GM23338 (cell line): ENCODE measurements at places on chromosomes 4 and X. TPM values are rescaled to one million over a fixed set of nuclear protein-coding genes. Genes with fewer than 3 reads are reported as not detected.

GRCh38 chr4:122687531-122688061 is 44.9 kb upstream of the BBS12 start:
- no peaks in the 10 kb centered on the region for H3K36me3 ChIP-seq
- H3K27me3 ChIP-seq, result no peaks in the 10 kb centered on the region
- no peaks in the 10 kb centered on the region for H3K4me1 ChIP-seq
- H3K4me3 ChIP-seq, result no peak overlapping the region

- H3K4me3 ChIP-seq, result no peak overlapping the region
- DNase-seq, result no peak
- no peaks in the 10 kb centered on the region for H3K36me3 ChIP-seq
Observed at GRCh38 chr4:174928174-174928573, 10.0 kb downstream of the ADAM29 start.

DNA sequence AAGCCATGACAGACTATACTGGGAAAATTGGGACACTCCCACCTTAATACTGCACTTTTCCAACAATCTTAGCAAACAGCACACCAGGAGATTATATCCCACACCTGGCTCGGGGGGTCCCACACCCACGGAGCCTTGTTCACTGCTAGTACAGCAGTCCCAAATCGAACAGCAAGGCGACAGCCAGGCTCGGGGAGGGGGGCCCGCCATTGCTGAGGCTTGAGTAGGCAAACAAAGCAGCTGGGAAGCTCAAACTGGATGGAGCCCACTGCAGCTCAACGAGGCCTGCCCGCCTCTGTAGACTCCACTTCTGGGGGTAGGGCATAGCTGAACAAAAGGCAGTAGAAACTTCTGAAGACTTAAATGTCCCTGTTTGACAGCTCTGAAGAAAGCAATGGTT is 118.3 kb downstream of the MAGEB5 start:
- H3K27me3 ChIP-seq, result no peaks in the 10 kb centered on the region
- H3K27ac ChIP-seq, result no peak overlapping the region
- no peak overlapping the region for H3K4me3 ChIP-seq
- DNase-seq, result no peak
- H3K36me3 ChIP-seq, result no peaks in the 10 kb centered on the region

DNA sequence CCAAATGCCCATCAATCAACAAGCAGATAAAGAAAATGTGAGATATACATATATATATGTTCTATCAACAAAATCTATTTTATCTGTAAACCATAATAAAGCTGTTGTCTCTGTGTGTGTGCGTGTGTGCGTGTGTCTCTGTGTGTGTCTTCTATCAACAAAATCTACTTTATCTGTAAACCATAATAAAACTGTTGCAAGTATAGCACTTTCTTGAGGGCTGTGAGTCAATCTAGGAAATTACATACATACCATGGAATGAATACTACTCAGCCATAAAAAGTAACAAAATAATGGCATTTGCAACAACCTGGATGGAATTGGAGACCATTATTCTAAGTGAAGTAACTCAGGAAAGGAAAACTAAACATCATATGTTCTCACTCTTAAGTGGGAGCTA is 12.5 kb upstream of the PLK4 start:
- DNase-seq, result no peak
- H3K27me3 ChIP-seq, result no peaks in the 10 kb centered on the region

DNA sequence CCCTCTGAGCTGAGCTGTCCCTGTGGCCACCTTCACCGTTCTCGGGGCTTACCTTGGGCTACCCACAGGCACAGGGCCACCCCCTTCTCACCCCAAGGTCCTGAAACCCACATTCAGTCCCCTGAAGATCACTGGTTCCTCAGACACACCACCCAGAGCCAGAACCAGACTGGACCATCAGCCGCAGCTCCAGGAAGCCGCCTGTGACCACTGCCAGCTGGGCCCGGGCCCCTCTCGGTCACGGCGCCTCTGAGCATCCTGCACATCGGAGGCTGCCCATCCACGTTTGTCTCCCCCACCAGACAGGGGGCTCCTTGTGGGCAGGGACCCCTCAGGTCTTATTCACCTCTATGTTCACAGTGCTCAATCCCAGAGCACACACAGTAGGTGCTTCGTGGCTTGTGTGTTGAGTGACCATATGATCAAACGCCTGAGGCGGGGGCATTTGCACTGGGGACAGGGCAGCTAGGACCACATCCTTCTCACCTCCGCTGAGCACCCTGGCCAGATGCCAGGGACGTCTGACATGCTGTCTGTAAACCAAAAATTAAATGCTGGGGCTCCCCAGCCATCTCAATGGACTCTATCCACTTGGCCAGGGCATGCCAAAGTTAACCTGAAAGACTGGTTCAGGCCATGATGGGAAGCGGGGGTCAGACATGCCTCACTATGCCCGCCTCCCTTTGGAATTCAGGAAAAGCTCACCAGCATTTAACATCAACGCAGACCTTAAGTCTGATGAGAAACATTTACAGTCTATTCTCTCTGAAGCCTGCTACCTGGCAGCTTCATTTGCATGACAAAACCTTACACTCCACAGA is 109.4 kb upstream of the AFAP1 start:
- DNase-seq, result peak; percentile 90
- H3K4me3 ChIP-seq, result no peak overlapping the region
- H3K27me3 ChIP-seq, result no peaks in the 10 kb centered on the region
- no peaks in the 10 kb centered on the region for H3K36me3 ChIP-seq

GRCh38 chrX:11064851-11065600 is 46.1 kb upstream of the HCCS start:
- DNase-seq, result no peak
- no peak overlapping the region; the same call in 1 of the 2 replicates for H3K27ac ChIP-seq
- H3K36me3 ChIP-seq, result no peaks in the 10 kb centered on the region
- H3K4me1 ChIP-seq, result peaks cover 10% of the 10 kb centered on the region; the same call in 1 of the 2 replicates
- H3K27me3 ChIP-seq, result no peaks in the 10 kb centered on the region

DNA sequence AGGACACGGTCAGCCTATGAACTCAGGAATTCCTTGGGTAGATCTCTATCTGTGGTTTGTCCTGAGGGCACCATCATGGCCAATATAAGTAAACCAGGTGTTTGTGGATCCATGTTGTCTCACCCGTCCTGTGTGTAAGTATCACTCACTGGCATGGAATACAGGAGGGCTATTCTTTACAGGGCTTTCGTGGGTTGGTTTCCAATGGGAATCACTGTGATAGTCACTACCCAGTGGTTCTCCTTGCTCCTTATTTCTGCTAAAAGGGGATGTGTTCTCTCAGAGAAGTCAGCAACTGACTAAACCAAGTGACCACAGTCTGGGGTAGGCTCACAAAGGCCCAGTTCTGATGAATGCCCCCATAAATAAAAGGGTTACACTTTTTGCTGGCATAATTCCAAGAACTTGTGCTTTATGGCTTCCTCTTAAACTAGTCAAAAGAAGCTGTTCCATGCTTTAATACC is 236.7 kb upstream of the JADE1 start:
- no peak overlapping the region for H3K4me3 ChIP-seq
- H3K27me3 ChIP-seq, result no peaks in the 10 kb centered on the region
- no peak for DNase-seq
- H3K36me3 ChIP-seq, result no peaks in the 10 kb centered on the region
- no peak overlapping the region for H3K27ac ChIP-seq

DNA sequence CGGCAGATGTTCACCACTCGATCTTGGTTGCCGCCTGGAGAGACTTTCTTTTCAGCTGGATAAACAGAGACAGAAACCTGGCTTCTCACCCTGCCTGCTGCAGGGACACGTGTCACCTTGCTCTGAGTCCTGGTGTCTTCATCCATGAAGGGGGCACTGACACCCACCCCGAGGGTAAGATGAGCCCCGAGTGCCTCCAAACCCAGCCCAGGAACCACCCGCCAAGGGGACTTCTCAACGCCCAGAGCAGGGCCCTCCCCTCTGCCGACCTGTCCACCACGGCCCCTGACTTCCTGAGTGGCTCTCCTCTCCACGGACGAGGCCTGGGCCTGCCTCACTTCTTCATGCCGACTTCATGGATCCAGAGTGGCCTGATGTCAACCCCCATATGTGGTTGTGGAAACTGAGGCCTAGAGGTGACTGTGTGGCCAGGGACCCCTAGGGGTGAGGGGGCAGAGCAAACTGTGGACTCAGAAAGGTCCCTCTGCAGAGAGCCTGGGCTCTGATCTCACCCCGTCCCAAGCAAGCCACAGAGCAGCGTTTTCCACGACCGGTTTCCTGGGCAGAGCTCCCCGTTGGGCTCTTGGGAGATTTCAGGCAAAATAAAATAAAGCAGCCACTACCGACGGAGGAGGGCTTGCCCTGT is 5.1 kb downstream of the ADRA2C start:
- no peaks in the 10 kb centered on the region for H3K36me3 ChIP-seq
- no peak overlapping the region for H3K27ac ChIP-seq
- H3K4me3 ChIP-seq, result no peak overlapping the region
- peaks cover 3% of the 10 kb centered on the region; the same call in 1 of the 2 replicates for H3K4me1 ChIP-seq
- peaks cover 18% of the 10 kb centered on the region for H3K27me3 ChIP-seq
- no peak for DNase-seq

DNA sequence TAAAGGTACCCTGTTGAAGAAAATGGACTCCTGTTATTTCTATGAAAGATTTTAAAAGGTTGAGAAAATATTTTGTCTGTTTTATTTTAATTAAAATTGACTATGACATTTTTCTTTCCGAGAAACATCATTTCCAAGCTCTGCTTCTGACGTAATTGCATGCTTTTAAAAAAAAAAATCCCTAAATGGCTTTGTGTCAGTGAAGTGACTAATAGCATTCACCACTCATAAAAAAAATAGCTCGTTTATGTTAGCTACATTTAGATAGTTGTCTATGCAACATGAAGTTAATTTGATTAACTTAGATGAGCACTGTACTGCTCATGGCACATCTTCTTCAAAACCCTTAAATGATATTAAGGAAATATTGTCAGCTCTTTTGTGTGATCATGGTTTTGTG is 105.1 kb upstream of the KLHL13 start:
- no peaks in the 10 kb centered on the region for H3K27me3 ChIP-seq
- H3K4me1 ChIP-seq, result no peaks in the 10 kb centered on the region
- H3K27ac ChIP-seq, result no peak overlapping the region
- no peak for DNase-seq
- H3K4me3 ChIP-seq, result no peak overlapping the region

DNA sequence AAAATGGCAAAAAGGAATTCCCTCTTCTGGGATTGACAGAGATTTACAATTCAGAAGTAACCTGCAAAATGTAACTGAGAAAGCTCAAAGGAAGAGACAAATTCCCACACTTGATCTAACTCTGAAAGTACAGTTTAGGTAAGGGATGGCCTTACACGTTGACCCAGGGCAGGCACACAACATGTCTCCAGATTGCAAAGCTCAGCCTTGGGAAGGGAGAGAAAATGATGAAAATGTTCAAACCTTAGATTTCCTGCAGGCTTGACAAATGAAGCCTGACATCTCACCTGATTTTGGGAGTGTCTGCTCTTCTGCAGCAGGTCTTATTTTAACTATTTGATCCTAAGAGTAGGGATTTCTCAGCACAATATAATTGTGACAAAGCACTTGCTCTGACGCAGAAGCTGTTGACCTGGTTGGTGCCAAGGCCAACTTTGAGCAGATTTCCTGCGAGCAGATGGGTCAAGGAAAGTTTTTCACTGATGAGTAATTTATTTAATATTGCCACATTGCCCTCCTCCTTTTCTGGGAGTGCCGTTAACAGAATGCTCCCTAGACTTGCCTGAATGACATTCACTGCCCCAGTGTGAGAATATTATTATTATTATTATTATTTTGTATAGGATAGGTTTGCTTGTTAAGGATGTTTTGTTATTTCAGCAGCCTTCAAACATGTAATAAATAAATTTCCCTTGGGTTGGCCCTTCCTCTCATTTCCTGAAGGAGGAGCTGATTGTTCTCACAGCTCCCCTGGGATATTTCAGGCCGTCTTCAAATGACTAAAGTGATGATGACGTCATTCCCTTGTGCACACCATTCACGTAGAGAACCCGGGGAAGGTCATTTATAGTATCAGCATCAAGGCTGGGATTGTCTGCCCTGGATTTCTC is 157.1 kb downstream of the VEGFC start:
- no peaks in the 10 kb centered on the region for H3K36me3 ChIP-seq
- H3K4me1 ChIP-seq, result no peaks in the 10 kb centered on the region
- no peaks in the 10 kb centered on the region for H3K27me3 ChIP-seq
- H3K27ac ChIP-seq, result no peak overlapping the region
- no peak overlapping the region for H3K4me3 ChIP-seq
- no peak for DNase-seq

DNA sequence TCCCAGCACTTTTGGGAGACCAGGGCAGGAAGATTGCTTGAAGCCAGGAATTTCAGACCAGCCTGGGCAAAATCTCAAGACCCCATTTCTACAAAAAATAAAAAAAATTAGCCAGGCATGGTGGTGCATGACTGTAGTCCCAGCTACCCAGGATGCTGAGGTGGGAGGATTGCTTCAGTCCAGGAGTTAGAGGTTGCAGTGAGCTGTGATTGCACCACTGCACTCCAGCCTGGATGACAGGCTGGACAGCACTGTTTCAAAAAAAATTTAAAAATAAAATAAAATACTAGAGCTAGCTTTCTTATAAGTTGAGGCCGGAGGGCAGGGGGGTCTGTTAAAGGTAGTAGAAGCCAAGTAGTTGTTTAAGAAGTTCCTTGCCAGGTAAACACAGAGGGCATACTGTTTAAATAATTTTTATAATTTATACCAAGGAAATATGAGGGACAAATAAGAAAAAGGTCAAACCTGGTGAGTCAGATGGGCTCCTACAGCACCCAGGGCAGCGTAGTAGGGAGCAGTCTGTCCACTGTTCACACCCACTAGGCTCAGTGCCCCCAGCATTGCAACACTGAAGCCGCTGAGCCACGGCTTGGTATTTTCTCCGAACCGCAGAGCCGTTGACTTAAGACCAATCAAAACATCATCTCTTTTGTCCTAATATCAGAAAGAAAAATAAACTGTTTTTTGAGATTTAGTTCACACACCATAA is 17.3 kb downstream of the COQ2 start:
- no peak overlapping the region for H3K4me3 ChIP-seq
- peaks cover 5% of the 10 kb centered on the region; the same call in 1 of the 2 replicates for H3K36me3 ChIP-seq
- H3K27ac ChIP-seq, result no peak overlapping the region

DNA sequence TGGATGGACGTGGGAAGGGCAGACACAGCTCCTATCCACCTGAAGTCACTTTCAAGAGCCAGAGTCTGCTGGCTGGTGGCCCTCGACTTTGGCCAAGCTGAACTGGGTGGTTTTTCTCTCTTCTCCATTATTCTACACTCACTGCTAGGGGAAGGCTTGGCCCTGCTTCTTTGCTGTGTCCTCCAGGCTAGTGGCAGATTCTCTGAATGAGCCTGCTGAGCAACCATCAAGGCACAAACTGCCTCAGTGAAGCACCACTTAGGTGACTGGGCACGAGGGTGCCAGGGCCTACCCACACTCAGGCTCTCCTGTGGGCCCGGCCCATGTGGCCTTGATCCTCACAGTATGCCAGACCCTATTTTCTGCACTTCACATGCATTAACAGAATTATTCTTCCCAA is 92.0 kb downstream of the PJA1 start:
- no peak for DNase-seq
- no peaks in the 10 kb centered on the region for H3K27me3 ChIP-seq
- no peak overlapping the region for H3K4me3 ChIP-seq
- H3K4me1 ChIP-seq, result no peaks in the 10 kb centered on the region
- no peak overlapping the region for H3K27ac ChIP-seq
- no peaks in the 10 kb centered on the region for H3K36me3 ChIP-seq

HTATSF1 gene
- total RNA-seq, result 85.5 and 92.5 TPM in 2 replicates

HSFX4 gene
- total RNA-seq, result not detected in 2 replicates

DDX53 gene
- not detected in 2 replicates for total RNA-seq

MAGEA10 gene
- total RNA-seq, result not detected in 2 replicates

VCX2 gene
- not detected in 2 replicates for total RNA-seq

NMU gene
- 40.2 and 47.5 TPM in 2 replicates for total RNA-seq

GPC4 gene
- 183 and 184 TPM in 2 replicates for total RNA-seq

SPANXA2 gene
- total RNA-seq, result 0.45 TPM in 1 of 2 replicates, not detected in the other
